H1 (cell line): ENCODE measurements at places on chromosomes 1 and 21.

DNA sequence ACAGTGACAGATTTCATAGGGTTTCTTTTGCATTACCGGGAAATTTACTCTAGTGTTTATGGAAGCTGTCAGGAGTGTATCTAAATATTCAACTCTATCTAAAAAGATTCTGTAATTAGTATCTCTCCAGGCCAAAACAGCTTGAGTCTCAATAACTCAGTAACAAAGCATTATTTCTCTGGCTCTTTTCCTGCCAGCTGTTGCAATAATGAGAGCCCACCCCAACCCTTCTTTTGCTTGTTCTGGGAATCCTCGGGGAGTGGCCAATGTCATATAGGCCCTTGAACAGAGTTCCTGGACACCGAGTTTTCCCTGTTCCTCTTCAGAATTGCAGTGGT lies 120.1 kb upstream of the SGIP1 start:
- DNase-seq, result no peak

DNA sequence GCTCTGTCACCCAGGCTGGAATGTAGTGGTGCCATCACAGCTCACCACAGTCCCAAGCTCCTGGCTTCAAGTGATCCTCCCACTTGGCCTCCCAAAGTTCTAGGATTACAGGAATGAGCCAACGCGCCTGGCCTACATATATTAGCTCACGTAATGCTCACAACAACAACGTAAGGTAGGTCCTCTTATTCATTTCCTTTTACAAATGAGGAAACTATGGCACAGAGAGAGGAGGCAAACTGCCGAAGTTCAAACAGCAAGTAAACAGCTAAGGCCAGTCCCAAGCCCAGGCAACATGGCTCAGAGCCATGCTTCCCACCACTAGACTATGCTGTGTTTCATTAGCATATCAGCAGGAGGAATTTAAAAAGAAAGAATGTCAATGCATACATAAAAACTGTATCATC lies 284.4 kb downstream of the VAV3 start:
- no peak for DNase-seq

GRCh38 chr1:226029093-226029496 lies 30.0 kb upstream of the SDE2 start:
- no peak for DNase-seq

GRCh38 chr1:78355656-78356055 lies 135.1 kb upstream of the PTGFR start:
- no peak for DNase-seq

- DNase-seq, result no peak
These were observed 467.5 kb downstream of the SMYD3 start for GRCh38 chr1:246039584-246039983.

DNA sequence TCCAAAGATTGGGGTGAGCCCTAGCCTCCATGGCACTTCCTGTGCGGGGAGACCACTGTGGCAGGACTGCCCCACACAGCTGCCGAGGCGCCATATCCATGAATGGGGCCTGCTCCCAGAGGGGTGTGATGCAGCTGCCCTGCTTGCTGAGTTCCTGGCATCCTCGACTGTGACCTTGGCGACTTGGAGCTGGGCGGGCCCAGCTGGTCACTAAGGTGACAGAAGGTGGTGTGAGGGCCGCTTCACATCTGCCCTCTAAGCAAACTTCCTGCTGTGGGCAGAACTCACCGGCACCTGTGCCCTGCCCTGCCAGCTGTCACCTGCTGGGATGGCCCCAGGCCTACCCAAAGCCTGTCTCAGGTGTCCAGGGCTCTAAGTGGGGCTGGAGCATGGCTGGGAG lies 9.0 kb downstream of the TMEM61 start:
- DNase-seq, result no peak

DNA sequence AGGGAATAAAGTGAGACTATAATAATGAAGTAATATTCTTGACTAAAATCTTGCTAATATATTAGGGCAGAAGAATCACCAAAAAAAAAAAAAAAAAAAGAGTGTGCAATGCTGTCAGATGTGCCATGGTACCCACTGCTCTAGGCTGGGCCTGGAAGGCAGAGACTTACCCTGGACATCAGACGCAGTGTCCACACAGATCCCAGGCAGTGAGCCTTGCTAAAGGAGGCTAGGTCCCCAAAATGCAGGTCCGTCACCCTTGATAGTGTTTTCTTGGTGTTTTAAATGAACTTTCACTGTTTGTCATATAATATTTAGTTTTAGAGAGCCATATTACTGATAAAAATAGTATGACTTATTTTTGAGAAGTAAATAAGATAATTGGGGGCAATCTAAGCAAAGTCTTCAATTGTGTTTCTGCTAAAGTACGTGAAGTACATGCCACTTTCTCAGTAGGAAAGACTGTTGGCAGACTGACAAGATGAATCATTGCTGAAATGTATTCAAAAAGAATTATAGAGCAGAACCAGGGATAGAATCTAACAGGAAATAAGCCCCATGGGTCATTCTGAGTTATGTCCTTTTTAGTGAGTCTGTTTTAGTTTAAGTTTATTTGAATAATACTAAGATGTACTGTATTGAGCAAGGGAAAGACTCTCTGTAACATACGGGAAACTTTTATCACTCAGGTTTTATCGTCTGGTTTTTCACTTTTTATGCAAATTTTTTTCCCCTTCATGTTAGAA lies 74.6 kb upstream of the PDC start:
- no peak for DNase-seq

- no peak for DNase-seq
These were observed 252.0 kb downstream of the RHOU start for GRCh38 chr1:228987286-228987685.

DNA sequence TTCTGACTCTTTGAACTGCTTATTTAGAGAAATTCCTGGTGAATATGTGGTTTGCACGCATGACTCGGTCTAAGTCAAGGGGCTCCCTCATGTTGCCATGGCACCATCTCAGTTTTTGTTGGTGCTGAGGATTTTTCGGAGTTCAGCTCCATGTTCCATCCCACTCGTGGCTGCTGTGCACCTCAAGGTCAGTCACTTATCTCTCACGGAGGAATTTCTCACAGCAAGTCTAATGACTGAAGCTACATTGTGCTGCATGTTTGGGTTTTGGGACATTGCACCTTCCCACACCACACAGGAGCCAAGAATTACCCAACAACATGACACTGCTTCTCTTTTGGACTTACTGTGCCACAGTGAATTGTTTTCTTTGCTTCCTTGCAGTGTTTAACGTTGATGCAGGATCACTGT lies 269.9 kb downstream of the NCAM2 start:
- DNase-seq, result no peak

DNA sequence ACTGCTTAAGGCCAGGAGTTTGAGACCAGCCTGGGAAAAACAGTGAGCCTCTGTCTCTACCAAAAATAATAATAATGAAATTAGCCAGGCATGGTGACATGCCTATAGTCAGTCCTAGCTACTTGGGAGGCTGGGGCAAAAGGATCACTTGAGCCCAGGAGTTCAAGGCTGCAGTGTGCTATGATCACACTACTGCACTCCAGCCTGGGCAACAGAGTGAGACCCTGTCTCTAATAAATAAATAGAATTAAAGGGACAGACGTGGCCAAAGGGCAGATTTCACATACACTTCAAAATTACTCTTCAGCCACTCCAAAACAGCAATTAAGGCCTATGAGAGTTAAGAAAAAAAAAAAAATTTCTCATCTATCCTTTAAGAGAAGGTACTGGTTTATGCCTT lies 45.7 kb downstream of the GATAD2B start:
- no peak for DNase-seq

- DNase-seq, result no peak
These were observed 195.4 kb downstream of the LMX1A start for GRCh38 chr1:165161130-165161529.

GRCh38 chr1:107076841-107077240 lies 20.4 kb downstream of the PRMT6 start:
- no peak for DNase-seq

DNA sequence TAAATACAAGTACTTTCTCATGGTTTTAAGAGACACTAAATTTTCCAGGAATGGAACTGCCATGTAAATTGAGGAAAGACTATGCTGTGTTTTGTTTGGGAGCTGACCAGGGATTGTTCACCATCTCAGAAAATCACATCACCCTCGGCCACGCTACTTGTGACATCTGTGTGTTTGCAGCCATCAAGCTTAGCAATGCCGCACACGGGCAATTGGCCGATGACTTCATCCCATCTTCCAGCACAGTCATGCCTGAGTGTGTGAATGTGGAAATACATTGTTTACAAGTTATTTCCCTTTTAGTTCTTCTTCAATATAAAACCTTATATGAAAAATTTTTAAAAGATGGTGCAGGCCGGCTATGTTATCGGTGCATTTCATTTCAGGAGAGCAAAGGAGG lies 121.6 kb downstream of the GLIS1 start:
- DNase-seq, result no peak

- DNase-seq, result no peak
These were observed 163.7 kb upstream of the BEND5 start for GRCh38 chr1:48940354-48940753.

GRCh38 chr1:201495551-201496295 lies 11.2 kb downstream of the CSRP1 start:
- DNase-seq, result no peak
